Mammary microvascular endothelial cell (primary cell): ENCODE measurements at places on chromosomes 5 and 9. TPM values are rescaled to one million over a fixed set of nuclear protein-coding genes. Genes with fewer than 3 reads are reported as not detected.

Gene ANKRD31
- total RNA-seq: not detected in 2 replicates

Gene MAML1
- total RNA-seq: 13.0 and 14.9 TPM in 2 replicates

Gene PKD2L2
- not detected in 2 replicates for total RNA-seq

Gene FGF1
- not detected in 2 replicates for total RNA-seq

Gene LRRC14B
- not detected in 2 replicates for total RNA-seq

Gene C9orf40
- 9.5 and 10.4 TPM in 2 replicates for total RNA-seq

Gene WHRN
- 0.79 and 0.93 TPM in 2 replicates for total RNA-seq

Gene SLC6A3
- not detected in 2 replicates for total RNA-seq

Gene C7
- total RNA-seq: not detected in 2 replicates

Gene STRBP
- 7.2 and 9.7 TPM in 2 replicates for total RNA-seq

Gene CBY3
- not detected in 2 replicates for total RNA-seq

Gene SYNPO
- 40.3 and 41.0 TPM in 2 replicates for total RNA-seq
